Hypothalamus (tissue), 51 donors: ENCODE measurements at places on chromosomes 12 and 14.

- no peak for DNase-seq
Observed at GRCh38 chr14:52790011-52790755, 1.2 kb downstream of the GNPNAT1 start.

DNA sequence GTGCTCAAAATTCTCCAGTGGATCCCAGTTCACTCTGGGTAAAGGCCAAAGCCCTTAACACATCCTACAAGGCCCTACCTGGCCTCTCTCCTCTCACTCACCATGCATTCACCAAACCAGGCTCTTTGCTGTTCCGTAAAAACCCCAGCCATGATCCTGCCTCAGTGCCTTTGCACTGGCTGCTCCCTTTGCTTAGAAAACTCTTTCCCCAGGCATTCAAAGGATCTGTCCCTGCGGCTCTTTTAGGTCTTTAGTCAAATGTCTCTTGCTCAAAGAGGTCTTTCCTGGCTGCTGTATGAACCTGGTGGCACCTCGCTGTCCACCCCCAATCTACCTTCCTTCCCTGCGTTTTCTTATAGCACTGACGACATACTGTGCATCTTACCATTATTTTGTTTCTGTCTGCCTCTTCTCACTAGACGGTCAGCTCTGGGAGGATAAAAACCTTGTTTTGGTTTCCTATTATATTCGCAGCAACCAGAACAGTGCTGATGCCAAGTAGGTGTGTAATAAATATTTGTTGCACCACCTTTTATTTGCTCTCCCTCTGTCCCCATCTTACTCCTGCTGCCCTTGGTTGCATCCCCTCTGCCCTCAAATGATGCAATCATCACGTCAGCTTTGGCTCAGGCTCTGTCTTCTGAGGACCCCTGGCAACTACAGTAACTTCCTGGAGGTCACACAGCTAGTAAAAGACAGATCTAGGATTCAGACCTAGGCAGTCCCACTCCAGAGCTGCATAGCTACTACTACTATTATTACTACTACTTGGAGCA is 23.8 kb upstream of the DICER1 start:
- DNase-seq = no peak

- DNase-seq = no peak
Observed at GRCh38 chr12:22631863-22632463, 7.0 kb downstream of the ETNK1 start.

GRCh38 chr12:12734054-12734453 is 16.9 kb downstream of the CDKN1B start:
- no peak for DNase-seq

- no peak for DNase-seq
Observed at GRCh38 chr12:118840399-118840798, 140.9 kb upstream of the SRRM4 start.

GRCh38 chr12:122356192-122356635 is 66.3 kb downstream of the CLIP1 start:
- no peak for DNase-seq

GRCh38 chr12:105109465-105110212 is 2.1 kb downstream of the WASHC4 start:
- no peak for DNase-seq

DNA sequence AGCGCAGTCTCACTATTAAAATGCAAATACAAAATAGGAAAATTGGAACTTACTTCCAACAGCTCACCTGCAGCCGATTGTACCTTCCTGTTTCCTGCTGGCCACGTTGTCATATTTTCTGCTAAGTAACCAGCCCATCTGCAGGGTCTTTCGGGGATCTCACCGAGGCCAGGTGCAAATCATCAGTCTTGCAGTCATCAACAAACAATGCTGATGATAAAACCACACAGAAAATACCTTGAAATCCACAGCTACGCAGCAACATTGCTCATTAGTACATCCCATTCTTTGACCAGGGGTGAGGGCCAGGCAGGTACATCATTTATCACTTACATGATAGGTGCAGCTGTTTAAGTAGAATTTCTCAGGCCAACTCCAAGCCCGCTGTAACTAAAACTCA is 406.9 kb downstream of the TMEM121 start:
- DNase-seq = no peak

DNA sequence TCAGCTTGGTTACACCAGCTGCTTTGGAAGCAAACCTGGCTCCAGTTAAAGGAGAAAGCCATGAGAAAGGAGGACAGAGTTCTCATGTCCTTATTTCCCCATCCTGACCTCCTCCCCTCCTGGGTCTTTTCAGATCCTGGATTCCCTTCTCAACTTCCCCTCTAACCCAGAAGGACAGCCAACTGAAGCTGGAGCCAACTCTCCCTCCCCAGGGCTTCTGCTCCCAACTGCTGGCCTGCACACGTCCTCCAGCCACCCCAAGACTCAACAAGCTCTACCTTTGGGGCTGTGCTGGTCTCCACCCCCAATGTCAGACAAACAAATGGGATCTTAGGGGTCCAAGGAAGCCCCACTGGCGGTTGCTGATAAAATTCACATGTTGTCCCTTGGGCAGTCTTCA is 651.1 kb upstream of the TBX3 start:
- no peak for DNase-seq

- no peak for DNase-seq
Observed at GRCh38 chr12:87597114-87597513, 432.1 kb downstream of the C12orf50 start.
